ENCODE measurements at places on chromosomes 2 and 18.

DNA sequence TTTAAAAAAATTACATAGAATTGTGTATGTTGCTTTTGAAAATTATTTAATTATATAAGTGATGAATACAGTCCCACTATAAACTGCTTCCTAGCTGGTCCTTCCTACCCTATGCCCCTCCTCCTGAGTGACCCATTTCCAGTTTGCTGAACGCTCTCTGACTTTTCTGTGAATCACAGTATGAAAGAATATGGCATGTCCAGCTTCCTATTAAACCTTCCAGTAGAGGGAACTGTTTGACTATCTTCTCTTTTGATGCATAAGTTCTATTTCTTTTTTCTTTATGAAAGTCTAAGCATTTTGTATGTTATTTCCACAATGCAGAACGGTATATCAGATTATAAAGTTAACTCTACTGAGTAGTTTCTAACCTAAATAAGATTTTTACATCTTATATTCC lies 41.3 kb downstream of the PSMG2 start:
- DNase-seq: no peak

GRCh38 chr18:3889121-3889520 lies 439.1 kb downstream of the TGIF1 start:
- no peak for DNase-seq

GRCh38 chr18:79067611-79068010 lies 1.6 kb upstream of the ATP9B start:
- no peak for DNase-seq

GRCh38 chr2:55954306-55955035 lies 30.9 kb upstream of the EFEMP1 start:
- DNase-seq: no peak

DNA sequence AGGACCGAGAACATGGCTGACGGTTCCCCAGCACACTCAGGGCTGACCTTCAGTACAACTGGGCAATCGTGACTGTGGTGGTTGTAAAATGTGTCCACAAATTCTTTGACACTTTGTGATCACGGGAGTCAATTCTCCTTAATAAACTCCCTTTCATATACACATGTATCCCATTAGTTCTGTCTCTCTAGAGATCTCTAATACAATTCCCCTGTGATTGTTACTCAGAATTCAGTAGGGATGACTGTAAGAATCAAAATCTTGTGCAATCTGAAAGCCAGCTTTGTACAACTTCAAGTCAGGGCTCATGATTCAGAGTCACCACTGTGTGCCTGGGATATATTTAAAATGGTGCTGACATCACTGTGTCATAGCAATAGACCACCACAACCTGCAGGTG lies 89.5 kb upstream of the LMAN1 start:
- no peak for DNase-seq

DNA sequence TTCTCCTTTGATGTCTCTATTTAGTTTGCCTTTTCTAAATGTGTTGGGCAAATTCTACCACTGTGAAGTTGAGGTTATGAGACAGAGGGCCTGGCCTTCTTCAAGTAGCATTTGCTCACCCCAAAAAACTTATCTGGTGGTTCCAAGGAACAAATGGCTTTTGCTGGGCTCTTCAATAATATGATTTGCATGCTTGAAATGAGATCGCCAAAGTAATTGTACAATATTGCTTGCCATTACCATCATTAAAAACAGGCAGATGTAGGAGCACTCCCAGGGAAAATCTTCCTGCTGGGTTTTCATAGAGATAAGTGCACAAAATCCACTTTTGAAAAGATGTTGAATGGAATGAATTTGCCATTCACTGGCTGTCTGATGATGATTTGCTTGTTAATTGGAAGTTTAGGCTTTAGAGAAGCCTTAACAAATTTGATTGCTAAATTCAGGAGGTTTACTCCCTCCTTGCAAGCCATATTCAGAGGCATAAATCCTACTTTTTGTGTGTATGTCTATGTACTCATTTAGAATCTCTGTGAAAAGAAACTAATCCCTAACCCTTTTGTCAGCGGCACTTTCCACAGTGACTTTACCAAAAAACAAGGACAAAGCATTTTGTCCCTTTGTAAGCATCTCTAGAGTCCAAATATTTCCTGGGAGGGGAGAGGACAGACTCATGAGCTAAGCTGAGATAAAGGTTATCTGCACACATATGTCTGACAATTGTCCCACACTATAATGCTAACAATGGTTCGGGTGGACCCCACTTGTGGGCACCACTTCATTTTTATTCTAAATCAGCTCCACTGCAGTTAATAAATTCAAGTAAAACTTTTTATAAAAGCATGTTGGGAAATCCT lies 240.8 kb upstream of the PIK3C3 start:
- DNase-seq: no peak

DNA sequence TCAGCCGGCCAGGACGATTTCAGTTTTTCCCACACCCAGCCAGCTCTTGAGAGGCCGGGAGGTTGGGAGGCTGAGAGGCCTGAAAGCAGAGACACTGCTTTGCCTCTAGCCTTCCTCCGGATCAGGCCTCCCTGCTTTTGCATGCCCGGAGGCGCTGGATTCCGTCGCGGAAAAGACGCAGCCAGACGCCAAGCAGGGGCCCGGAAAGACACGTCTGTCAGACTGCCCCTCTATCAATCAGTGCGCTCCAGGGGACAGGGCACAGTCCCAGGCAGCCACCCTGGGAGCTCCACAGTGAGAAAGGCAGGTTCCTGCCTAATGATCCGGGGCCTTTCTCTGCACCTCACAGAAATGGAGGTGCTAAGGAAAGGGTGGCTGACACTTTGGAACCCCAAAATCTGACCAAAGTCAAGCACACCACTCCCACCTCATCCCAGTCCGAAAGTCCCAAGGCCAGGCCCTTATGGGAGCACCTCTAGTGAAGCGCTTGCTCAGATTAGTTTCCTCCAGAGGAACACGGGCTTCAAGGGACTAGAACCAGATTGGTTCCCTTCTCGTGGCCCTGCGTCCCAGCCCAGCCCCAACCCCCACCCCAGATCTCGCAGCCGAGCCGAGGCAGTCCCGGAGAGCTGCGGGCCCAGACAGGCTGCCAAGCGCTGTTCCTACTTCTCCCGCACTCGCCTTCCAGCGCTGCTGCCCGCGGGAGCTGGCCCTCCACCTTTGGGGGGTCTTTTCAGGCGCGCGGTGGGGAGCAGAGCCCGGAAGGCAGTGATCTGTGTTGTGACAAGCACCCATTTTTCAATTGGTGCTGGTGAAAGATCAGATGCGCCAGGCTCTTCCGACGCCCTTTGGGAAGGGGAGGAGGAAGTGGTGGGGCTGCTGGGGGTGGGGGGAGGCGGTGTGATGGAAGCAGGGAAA lies 5.0 kb downstream of the DLX1 start:
- no peak for DNase-seq

GRCh38 chr2:241764275-241765241 lies 12.1 kb upstream of the GAL3ST2 start:
- no peak for DNase-seq

GRCh38 chr2:207137596-207138337 lies 28.0 kb downstream of the KLF7 start:
- DNase-seq: no peak

Measured in activated T-cell treated with anti-CD3 and anti-CD28 coated beads for 24 hours (primary cell).